ENCODE measurements at places on chromosomes 6 and 20. TPM values are rescaled to one million over a fixed set of nuclear protein-coding genes. Genes with fewer than 3 reads are reported as not detected.

SIGLEC1 gene
- 1.7 TPM for total RNA-seq

RALGAPA2 gene
- 71.2 TPM for total RNA-seq

- H3K4me3 ChIP-seq: no peak overlapping the region
- H3K36me3 ChIP-seq: no peaks in the 10 kb centered on the region
- no peak for DNase-seq
- H3K27me3 ChIP-seq: no peaks in the 10 kb centered on the region
- no peak overlapping the region for H3K27ac ChIP-seq
- no peaks in the 10 kb centered on the region for H3K4me1 ChIP-seq
Measured at GRCh38 chr6:22651731-22652130, 82.4 kb downstream of the HDGFL1 start.

DNA sequence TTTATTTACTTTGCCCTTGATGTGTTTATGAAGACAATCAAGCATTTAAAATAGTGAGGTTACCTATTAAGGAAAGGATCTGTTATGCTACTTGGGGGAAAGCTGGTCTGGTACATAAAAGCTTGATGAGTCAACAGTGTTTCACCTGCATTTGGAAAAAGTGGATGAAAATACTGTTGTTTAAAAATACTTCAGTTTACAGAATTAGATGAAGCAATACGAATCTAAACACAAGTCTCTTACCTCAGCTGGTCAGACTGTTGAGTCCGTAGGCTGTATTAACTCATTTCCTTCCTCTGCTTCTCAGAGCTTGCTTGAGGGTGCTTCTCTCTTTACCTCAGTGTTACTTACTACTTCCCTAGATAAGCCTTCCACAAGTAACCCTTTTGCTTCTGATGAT, 36.1 kb downstream of the NKX2-4 start:
- peaks cover 95% of the 10 kb centered on the region for H3K36me3 ChIP-seq
- H3K4me1 ChIP-seq: peaks cover 9% of the 10 kb centered on the region
- no peak overlapping the region for H3K4me3 ChIP-seq
- no peaks in the 10 kb centered on the region for H3K27me3 ChIP-seq
- H3K27ac ChIP-seq: no peak overlapping the region

DNA sequence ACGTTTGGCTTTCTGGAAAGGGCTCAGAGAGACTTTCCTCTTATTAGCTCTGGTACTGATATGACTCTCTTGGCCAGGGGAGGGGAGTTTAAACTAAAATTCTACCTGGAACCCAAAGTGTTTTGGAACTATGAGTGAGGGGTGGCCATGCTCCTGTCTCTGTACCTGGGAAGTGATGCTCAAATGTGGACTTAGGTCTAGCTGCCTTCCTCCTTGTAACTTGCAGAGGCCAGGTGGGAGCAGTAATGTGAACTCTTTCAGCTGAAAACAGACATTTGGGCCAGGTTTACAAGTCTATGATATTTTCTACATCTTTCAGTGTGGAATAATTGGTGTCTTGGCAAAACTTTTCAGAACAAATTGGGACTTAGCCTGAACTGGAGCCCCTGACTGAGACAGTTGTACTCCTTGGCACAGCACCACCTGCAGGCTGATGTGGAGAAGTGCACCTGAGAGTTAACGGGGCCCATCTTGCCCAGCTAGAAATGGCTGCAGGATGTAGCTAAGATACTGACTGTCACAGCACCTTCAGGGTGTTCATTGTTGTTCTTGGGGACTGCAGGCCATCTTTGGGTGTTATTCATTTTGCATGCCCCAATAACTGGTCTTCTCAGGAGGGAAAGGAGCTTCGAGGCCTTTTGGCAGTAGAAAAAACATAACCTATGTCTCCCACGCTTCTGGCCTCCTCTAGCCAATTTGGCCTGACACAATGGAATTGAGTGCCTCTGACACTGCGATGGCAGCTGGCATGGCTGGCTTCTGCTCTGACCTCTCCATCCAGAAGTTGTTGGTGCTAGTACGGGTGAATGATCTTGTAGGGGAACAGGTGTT, 37.1 kb downstream of the CD109 start:
- H3K4me3 ChIP-seq: no peak overlapping the region
- no peak overlapping the region for H3K27ac ChIP-seq
- no peaks in the 10 kb centered on the region for H3K27me3 ChIP-seq
- H3K36me3 ChIP-seq: no peaks in the 10 kb centered on the region
- no peaks in the 10 kb centered on the region for H3K4me1 ChIP-seq

GRCh38 chr20:8809107-8809953, 259.6 kb upstream of the PLCB4 start:
- H3K4me1 ChIP-seq: peaks cover 35% of the 10 kb centered on the region
- DNase-seq: peak; percentile 54
